Activated gamma-delta T cell (primary cell): ENCODE measurements at places on chromosomes 5 and 9.

GRCh38 chr9:99823681-99824377, 2.1 kb downstream of the NR4A3 start:
- DNase-seq: peak; percentile 54

GRCh38 chr5:138140268-138140667, 1.0 kb upstream of the NME5 start:
- DNase-seq: no peak

DNA sequence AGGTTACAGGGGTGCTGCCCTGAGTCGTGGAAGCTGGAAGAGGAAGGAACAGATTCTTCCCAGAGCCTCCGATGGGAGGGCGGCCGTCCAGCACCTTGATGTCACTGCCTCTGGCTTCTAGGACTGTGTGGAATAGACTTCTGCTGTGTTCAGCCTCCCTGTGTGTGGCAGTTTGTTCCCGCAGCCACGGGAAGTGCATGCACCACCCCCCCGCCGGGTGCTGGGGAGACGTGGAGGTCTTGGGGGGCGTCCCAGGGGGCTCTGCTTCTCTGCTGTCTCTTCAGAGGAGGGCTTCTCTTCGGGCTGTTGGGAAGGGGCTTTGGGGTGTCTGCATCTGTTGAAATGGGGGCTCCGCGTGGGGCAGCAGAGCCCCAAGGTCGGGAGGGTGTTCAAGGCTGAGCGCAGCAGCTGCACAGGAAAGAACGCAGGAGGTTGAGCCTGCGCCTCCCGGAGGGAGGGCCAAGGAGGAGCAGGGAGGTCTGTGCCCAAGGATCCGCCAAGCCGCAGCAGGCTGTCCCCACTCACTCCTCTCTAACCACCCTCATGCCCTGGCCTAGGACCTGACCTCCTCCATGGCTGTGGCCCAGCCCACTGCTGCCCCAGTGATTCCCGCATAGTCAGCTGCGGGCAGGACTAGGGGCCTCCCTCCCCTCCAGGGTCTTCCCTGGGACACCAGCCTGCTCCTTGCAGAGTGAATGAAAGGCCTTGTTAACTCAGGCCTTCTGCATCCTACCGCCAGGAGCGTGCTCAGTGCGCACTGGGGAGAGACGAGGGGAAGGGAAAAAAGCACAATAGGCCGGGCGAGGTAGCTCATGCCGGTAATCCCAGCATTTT, 45.0 kb downstream of the ROPN1L start:
- DNase-seq: no peak

GRCh38 chr9:137711678-137712105, 92.9 kb downstream of the EHMT1 start:
- DNase-seq: no peak

DNA sequence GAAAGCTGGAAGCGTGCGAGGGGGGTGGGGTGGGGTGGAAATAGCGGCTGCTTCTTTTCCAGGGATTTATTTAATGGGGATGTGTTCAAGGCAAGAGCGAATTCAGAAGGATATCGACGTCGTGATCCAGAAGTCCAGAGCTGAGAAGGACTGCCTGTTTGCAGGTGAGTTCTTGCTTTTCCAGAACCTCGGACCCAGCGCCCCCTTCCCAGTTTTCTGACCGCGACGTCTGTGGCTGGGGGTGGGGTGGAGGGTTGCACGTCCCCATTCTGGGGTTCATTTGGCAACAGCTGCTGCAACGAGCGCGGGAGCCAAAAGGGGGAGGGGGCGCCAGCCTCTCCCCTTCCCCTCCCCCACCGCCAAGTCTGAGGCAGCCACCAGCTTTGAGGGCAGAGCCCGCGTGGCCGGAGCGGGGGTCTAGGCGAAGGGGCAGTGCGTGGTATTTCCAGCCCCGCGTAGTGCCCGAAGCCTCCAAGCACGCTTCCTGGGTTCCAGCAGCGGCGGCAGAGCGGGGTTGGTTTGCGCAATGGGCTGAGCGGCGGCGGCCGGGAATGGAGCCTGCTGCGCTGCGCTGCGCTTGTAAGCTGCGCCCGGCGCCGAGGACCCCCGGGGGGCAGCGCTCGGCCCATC, 701 bp downstream of the PARP8 start:
- DNase-seq: peak; percentile 61

DNA sequence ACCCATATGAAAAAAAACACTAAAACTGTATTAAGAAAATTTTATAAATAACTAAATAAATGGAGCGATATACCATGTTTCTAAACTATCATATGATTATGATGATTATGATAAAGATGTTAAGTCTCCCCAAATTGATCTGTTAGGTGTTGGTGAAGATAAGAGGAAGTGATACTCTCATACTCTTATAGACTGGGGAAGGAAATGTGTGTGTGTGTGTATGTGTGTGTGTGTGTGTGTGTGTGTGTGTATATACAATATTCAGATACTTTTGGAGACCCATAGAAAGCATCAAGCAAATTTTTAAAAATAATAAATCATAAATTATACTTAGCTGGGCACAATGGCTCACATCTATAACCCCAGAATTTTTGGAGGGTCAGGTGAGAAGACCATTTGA, 62.9 kb downstream of the TMEM232 start:
- DNase-seq: no peak

- no peak for DNase-seq
Observed at GRCh38 chr5:145509336-145510136, 325.6 kb downstream of the PRELID2 start.

DNA sequence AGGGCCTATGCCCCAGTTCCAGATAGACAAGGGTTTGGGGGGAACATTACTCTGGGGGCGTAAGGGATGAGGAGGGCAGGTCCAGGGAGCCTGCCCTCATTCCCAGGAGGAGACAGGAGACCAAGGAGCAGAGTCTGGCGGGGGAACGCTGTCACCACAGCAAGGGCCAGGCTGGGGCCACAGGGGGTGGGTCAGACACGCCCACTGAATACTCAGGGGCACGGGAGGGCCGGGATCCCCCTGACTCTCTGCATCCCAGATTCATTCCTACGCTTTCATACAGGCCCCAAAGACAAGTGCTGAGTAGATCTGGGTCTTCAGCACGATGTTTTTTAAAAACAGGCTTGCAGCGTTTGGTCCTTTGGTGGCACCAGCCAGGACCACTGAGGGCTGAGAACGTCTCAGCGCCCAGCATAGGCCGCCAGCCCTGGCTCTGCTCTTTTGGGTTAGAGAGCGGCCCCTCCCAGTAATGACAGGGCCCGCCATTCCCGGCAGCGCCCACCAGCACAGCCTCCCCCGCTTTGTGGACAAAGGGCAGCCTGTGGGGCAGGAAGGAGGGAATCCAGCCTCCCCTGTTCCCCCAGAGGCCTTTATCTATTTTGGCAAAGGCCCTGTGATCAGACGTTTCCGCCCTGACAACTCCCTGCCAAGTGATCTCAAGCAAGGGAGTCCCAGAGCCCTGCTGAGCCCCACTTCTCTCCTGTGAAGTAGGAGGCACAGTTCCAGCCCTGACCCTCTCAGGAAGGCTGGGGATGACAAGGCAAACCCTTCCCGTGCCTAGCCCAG, 24.9 kb downstream of the NEK6 start:
- no peak for DNase-seq

GRCh38 chr9:129777769-129778130, 24.9 kb upstream of the PTGES start:
- no peak for DNase-seq

- no peak for DNase-seq
Observed at GRCh38 chr5:10595293-10595671, 31.4 kb downstream of the ANKRD33B start.

DNA sequence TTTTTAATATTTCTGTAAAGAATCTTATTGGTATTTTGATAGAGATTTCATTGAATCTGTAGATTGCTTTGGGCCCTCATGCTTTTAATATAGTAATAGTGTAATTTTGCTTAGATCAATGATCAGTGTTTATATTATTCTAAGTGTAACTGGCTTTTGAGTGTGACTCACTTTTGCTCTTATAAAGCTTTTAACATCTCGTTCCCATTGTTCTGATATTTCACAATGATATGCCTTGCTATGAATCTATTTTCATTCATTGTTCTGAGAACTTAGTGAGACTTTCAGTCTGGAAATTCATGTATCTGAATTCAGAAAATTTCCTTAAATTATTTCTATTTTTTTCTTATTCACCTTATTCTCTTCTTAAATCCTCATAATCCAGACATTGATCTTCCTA, 13.5 kb upstream of the MAMDC2 start:
- DNase-seq: no peak

DNA sequence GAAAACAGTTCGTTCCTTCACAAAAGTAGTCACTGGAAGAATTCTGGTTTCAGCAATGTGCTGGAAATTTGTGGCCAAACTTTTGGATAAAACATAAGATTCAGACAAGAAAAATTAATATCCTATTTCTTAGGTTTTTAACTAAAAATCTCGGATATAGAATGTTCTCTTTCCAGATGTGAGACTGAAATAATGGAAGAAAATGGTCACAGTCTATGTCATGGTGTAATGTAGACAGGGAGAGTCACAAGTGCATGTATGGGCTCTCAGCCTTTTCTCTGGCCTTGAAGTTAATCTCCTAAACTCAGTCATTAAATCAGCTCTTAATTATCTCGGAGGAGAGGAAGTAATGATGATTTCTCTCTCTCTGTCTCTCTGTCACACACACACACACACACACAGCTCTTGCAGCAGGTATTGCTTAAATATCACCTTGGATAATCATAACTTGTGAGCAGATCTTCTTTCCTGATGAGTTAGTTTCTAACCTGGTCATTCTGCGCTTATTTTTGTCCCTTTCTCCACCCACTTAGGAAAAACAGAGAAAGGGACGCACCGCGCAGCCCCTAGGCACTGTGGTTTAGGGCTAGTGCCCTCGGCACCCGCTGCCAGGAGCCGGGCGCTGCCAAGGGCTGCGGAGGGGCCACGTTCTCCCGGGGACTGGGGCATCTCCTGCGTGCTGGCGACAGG, 672 bp upstream of the ITGA2 start:
- DNase-seq: no peak

GRCh38 chr9:89000973-89001916, 10.0 kb downstream of the S1PR3 start:
- no peak for DNase-seq

- no peak for DNase-seq
Observed at GRCh38 chr5:17412760-17413671, 85.0 kb upstream of the TAF11L2 start.

DNA sequence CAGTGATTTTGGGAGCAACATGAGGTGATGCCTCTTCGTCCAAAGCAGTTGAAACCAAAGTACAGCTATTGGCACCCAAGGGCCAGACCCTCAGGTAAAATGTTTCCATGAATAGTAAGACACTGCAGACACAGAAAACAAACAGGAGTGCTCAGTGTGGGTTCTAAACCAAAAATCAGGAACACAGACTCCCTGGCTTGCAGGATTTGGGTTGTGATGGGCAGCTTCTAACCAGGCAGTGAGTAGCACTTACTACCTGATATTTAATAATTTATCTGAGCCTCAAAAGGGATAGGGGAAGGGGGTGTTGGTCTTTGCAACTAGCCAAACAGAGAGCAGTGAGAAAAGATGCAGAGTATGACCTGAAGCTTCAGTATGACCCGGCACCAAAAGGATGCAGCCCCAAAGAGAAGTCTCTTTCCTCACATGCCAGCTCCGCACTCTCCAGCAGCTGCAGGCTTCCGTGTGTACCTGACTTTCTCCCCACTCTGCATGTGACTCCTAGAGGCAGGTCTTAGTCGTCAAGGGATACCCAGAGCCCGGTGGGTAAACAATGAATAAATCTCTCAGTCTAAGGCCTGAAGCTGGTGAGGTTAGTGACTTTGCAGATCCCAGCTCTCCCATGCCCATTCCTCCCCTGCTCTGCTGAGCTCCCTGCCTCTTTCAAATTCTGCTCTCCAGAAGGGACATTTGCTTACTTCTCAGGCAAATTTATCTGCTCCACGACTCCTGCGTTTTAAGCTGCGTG, 105.4 kb upstream of the SPOCK1 start:
- DNase-seq: no peak

- no peak for DNase-seq
Observed at GRCh38 chr9:38422555-38423260, 1.5 kb downstream of the IGFBPL1 start.

DNA sequence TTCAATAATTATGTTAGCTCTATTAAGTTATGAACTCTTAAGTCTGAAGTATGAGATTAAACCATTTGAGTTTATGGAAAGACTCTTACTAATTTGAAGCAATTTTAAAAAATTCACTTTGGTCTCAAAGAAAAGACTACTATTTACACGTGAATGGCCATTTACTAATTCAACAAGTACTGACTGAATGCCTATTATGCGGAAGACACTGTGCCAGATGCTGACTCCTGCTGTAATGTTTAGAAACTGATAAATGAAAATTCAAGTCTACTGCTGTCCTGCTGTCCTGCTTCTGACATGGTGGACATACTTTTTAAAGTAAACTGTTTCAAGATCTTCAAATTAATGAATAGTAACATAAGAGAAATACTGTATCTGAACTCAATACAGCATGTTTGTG, 116.2 kb downstream of the MPDZ start:
- no peak for DNase-seq

GRCh38 chr5:149391524-149391923, 12.4 kb upstream of the IL17B start:
- no peak for DNase-seq

- no peak for DNase-seq
Observed at GRCh38 chr5:15183520-15183919, 311.9 kb upstream of the ANKH start.

DNA sequence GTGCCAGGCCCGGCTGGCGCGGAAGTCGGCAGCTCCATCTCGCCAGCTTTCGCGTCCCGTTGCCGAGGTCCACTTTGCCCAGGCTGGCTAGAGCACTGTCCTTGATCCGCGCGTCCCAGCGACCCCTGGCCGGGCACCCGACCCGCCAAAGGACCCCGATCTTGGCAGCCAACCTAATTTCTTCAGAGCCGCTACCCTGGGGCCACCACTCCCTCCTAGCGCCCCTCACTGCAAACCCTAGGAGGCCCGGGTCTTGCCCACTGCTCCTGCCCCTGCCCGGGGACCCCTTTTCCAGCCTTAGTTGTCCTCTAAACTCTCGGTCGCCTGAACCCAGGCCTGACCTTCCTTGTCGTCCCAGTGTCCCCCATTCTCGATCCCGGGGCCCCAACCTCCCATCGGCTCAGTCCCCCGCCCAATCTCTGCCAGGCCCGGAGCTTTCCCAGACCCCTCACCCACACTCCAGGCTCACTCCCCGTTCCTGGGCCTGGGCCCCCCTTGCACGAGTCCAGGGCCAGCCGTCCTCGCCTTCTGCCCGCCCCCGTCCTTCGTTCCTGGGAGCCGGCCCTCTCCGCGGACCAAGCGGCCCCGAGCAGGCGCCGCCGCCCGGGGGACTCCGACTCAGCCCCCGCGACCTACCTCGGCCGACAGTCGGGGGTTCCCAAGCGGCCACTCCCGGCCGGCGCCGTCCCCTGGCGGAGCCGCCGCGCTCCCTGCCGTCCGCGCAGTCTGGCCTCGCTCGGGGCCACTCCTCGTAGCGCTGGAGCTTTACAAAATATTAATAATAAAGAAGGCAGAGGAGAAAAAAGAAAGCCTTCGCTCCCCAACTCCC, 701 bp upstream of the LMX1B start:
- DNase-seq: no peak
